ENCODE measurements at places on chromosomes 3 and 15. TPM values are rescaled to one million over a fixed set of nuclear protein-coding genes. Genes with fewer than 3 reads are reported as not detected.

Gene WNT5A
- 17.7 TPM for total RNA-seq

Gene ARHGEF3
- total RNA-seq = 30.2 TPM

Gene GOLGA8O
- 1.4 TPM for total RNA-seq

Gene LIPH
- total RNA-seq = 14.6 TPM

Gene TRANK1
- 4.3 TPM for total RNA-seq

Gene ARHGAP31
- total RNA-seq = 4.3 TPM

Gene PLS1
- 12.5 TPM for total RNA-seq

Gene RLBP1
- not detected for total RNA-seq

All from esophagus mucosa (tissue), 1 donor.